ENCODE measurements at places on chromosomes 12 and 14.

DNA sequence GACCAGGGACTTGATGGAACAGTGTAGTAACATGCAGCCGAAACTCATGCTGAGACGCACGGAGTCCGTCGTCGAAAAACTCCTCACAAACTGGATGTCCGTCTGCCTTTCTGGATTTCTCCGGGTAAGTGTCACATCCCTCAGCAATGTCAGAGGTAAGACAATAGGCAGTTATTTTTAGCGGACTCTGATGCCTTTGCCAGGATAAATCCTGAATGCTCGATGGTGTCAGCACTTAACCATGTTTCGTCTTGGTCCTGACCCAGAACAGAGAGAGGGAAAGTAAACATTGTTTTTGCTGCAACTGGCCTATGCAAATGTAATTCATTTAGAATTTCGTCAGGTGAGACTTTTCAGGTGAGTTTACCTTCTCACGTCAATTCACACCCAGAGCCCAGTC lies 112.3 kb downstream of the PLXNC1 start:
- no peak for DNase-seq

DNA sequence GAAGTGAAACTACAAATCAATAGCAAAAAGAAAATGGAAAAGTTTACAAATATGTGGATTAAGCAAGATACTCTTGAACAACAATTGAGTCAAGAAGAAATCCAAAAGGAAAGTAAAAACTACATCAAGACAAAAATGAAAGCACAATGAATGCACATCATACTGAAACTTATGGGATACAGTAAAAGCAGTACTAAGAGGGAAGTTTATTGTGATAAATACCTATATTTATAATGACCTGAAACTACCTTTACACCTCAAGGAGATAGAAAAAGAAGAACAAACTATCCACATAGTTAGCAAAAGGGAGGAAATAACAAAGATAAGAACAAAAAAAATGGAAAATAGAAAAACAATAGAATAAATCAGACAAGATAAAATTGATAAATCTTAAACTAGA lies 375.0 kb downstream of the TRHDE start:
- no peak for DNase-seq

DNA sequence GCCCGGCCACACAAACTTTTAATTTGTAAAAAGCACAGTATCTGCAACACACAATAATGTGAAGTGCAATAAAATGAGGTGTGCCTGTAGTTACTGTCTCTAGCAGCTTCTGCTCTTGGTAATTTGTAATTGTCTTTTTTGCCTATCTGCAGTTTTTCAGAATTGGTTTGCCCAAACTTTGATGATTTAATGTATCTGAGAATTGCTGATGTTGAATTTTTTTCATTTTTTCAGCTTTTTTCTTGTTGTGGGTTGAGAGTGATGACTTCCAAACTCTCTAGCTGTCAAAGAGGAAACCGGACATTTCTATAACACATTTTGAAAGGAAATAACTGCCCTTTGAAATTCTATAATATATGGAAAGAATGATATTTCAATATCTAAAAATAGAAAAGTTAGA lies 236.9 kb downstream of the RERGL start:
- DNase-seq, result no peak

GRCh38 chr14:33857650-33858049 lies 93.2 kb downstream of the EGLN3 start:
- no peak for DNase-seq

DNA sequence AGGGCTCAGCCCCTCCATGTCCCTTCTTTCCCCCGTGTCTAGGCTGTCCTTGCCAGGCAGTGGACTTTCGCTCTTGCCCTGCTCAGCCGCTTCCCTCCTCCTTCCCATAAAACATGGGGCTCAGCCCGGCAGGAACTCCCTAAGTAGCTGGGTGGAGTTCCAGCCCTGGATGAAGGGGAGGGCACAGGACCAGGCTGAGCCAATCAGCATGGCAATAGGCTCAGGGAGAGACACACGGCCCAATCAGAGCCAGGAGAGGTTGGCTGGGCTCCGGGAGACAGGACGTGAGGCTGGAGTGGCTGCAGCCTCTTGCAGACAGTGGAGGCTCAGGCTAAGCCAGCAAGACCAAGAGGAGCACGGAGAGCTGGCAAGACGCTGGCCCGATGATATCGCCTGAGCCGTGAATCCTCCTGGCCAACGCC lies 54.3 kb downstream of the GALNT9 start:
- no peak for DNase-seq

GRCh38 chr14:65003394-65003793 lies 16.7 kb downstream of the FNTB start:
- DNase-seq, result no peak

DNA sequence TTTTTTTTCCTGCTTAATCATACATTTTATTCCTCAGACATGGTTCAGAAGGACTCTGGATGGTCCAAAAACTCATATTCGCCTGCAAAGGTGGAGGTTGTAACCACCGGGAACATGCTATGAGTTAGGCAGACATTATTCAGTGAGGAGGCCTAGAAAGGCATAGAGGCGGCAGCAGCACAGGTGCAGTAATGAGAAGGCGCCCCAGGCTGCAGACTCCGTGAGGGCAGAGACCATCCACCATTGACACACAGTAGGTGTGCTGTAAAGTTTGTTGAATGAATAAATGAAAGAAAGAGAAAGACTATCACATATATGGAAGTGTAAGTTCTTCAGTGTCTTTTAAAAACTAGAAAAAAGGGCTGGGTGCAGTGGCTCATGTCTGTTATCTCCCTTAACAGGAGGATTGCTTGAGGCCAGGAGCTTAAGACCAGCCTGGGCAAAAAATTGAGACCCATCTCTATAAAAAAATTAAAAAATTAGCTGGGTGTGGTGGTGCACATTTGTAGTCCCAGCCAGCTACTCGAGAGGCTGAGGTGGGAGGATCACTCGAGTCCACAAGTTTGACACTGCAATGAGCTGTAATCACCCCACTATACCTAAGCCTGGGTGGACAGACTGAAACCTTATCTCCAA lies 34.5 kb upstream of the PTGR2 start:
- DNase-seq, result no peak

- no peak for DNase-seq
These were observed 108.2 kb downstream of the TSPAN9 start for GRCh38 chr12:3185260-3185870.

- no peak for DNase-seq
These were observed 526.4 kb upstream of the LMO3 start for GRCh38 chr12:17132336-17132735.

- DNase-seq, result no peak
These were observed 18.7 kb upstream of the MDM2 start for GRCh38 chr12:68789144-68789878.

GRCh38 chr12:45217846-45218245 lies 2.0 kb downstream of the ANO6 start:
- no peak for DNase-seq

DNA sequence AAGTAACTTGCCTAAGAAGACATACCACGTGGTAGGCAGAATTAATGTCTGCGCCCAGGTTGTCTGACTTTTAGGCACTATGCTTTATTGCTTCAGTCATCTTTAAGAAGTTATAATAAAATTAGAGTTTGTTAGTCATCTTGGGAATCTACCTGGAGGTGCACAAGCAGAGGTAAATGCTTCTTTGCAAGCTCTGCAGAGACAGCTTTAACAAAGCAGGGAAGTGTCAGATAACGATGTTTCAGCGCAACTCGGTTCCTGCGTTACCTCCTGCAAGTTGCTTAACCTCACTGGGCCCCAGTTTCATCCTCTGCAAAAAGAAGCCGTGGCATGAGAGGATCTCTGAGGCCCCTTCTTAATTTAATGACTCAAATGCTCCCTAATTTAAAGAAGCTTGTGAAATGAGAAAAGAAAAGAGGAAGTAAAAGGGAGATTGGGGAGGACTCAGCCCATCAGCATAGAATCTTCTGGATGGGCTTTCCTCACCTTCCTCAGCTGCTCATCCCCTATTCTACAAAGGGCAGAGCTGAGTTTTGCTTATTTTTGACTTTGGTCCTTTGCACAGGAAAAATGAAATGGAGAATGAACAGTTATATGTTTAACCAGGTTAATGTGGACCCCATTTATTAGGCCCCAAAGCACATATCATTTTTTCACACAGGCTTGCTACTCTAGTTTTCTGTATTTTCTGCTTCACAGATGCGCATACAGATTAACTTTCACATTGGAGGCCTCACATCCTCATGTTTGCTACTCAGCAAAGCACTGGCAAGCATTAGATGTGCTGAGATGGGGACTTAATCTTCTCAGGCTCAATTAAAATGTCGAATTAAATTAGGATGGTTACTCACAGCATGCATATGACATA lies 5.1 kb downstream of the ARHGDIB start:
- DNase-seq, result no peak

DNA sequence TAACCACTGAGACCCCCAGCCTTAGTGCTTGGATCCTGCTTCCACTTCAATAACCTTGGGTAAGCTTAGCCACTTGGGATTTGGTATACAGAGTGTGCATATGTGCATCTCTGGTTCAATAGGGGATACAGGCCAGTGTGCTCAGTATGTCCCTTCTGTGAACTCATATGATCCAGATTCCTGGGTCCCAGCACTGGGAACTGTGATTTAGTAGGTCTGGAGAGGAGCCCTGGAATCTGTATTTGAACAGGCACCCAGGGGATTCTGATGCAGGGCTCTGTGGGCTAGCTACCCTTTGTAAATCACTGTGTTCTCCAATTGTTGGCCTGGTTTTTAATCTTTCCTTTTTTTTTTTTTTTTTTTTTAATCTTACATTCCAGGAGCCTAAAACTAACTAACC lies 9.8 kb upstream of the RNU6-8 start:
- DNase-seq, result no peak

DNA sequence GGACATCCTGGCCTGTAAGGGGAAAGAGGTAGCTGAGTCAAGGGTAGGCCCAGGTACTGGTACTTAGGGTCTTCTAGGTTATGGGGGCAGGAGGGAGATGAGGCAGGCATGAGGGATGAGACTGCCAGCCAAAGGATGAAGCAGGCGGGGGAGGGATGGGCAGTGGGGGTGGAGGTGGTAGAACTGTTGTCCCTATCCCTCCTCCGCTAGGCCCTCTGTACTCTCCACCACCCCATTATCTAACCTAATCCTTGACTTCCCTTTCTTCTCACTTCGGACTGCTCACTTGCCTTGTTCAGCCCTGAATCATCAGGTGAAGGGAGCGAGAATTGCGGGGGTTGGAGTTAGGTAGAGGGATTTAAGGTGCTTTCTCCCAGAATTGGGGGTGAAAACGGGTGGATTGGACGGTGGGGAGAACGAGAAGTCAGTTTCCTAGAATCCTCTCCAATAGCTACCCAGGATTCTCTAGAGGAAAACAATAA lies 562 bp downstream of the PAN2 start:
- DNase-seq, result no peak

DNA sequence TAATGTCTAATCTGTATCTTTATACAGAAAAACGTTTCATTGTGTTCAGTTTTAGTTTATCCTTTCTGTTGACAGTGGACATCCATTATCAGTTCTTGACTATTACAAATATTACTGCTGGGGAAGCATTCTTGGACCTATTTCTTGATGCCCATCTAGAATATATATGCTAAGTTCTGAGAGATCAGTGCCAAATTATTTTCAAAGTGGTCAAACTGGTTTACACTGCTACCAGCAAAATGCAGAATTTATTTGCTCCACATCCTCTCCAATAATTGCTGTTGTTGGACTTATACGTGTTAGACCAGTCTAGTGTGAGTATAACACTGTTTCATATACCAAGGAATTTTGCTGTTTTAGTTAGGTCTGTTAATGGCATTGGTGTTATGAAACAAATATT lies 85.5 kb upstream of the TRAF3 start:
- no peak for DNase-seq

DNA sequence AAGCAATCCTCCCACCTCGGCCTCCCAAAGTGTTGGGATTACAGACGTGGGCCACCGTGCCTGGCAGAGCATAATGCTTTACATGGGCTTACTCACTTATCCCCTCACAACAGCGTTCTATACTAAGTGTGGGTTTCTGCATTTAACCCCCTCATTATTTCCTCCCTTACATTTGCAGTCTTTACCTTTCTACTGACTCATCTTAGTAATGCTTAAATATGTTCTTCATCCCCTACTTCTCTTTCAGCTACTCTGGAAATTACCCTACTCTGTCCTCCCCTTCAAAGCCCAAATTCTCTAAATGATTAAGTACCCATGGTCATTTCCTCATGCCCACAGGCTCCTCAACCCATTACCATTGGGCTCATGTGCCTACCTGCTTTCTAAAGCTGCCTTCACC lies 40.7 kb downstream of the NKX2-1 start:
- DNase-seq, result no peak

DNA sequence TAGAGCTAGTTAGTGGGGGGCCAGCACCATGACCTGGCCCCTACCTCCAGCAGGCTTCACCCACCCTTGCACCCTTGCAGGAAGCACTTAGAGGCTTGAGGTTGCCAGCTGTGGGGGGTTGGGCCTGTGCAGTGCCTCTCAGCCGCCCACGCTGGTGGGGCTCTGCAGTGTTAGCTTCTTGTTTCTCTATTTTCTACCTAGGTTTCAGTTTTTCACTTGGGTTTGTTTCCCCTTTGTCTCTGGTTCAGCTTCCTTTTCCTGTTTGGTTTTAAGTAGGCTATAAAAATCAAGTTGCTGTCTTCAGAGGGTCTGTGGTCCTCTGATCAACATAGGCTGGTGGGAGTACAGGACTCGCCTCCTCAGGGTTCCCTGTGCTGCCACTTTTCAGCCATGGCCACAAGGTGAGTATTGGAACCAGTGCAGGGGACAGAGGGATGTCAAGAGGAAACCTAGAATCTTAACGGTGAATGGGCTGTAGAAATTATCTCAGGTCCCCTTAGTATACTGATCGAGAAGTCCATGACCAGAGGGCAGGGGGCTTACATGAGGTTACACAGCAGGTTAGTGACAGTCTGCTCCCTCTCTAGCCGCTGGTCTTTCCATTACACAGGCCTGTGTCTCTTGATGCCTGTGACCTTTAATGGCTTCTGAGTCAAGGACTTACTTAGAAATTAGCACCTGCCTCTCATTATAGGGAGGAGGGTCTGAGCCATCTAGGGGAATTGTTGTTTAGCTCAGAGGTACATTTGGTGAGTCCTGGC lies at the start of gene EVL:
Gene EVL (plus strand): TSS at position 312 of the 761 bp plus-strand sequence. CDS start 79 bp downstream, at position 391.
- peak; percentile 68 for DNase-seq

DNA sequence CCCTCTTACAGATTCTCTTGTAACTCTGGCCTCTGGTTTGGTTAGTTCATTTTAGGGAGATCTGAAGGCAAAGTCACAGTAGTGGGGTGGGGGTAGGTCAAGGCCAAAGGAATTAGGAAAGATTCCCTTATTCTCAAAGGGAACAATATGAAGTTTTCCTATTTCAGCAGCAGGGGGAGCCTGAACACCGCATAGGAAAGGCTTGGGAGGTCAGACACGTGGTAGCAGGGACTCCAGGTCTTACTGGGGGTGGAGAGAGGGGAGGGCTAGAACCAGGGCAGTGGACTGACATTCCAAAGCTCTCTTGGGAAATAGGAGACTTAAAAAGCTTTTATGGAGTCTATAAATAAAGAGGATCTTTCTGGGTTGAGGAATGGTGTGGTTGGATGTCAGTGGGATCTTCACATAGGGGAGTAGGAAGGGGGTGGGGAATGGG lies 1.3 kb downstream of the ZC3H10 start:
- no peak for DNase-seq

- no peak for DNase-seq
These were observed 319.5 kb upstream of the SFSWAP start for GRCh38 chr12:131391399-131391798.
